Left forelimb (tissue), 1 donor: ENCODE measurements at places on chromosomes 13 and 19.

GRCh38 chr13:43529796-43530195 is 257.0 kb downstream of the ENOX1 start:
- no peak for DNase-seq

DNA sequence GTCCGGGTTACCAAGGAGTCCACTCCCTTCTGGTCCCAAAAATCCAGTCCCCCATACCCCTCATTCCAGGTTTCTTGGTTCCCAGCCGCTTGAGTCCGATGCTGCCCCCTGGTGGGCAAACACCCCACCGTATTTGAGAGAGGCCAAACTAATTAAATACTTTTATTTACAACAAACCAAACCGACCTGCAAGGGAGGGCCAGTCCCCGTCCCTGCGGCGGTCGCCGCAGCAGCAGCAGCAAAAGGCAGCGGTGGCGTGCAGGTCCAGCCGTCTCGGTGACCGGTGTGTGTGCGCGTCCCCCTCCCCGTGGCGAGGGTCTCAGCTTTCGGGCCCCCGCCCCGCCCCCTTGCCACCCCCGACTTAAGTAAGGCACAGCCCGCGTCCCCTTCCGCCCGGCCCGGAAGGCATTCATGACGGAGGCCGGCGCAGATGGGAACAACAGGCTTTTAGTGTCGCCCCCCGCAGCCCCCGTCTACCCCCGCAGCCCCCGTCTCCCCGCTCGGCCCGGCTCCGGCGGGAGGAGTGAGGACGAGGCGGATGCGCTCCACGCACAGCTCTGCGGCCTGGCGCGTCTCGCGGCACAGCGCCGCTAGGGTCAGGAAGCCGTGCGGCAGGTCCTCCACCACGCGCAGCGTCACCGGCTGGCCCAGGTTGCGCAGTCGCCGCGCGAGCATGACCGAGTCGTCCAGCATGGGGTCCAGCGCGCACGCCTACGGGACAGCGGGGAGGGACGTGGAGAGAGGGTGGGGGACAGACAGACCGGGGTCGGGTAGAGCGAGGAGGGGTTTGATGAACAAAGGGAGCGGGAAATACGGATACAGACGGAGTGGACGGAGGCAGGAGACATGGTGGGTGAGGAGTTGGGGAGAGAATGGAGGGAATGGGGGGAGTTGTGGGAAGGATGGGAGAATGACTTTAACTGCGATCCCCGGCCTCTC is 11.5 kb upstream of the CNFN start:
- peak; percentile 88 for DNase-seq

DNA sequence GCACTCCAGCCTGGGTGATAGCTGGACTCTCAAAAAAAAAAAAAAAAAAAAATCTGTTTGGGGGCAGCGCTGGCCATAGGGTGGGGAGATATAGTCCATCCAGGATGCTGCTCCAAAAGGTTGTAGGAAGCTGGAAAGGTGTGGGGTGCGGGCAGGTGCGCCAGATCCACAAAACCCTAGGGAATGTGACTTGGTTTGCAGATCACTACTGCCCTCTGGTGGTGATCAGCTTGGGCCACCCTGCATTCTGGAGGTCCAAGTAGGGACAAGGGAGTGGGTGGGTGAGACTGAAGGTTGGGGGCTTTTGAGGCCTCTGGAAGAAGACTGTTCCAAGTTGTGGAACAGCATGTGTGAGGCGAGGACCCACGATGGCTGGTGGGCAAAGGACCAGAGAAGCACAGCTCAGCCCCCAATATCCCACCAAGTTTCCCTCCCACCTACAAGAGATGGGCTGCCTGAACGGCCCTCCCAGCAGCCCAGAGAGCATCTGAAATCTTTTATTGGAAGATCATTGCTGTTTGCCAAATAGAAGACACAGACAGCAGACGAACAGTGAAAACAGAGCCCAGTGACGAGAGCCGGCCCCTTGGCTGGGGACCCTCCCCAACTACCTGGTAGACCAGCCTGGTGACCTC is 10.4 kb upstream of the TYK2 start:
- DNase-seq, result no peak

DNA sequence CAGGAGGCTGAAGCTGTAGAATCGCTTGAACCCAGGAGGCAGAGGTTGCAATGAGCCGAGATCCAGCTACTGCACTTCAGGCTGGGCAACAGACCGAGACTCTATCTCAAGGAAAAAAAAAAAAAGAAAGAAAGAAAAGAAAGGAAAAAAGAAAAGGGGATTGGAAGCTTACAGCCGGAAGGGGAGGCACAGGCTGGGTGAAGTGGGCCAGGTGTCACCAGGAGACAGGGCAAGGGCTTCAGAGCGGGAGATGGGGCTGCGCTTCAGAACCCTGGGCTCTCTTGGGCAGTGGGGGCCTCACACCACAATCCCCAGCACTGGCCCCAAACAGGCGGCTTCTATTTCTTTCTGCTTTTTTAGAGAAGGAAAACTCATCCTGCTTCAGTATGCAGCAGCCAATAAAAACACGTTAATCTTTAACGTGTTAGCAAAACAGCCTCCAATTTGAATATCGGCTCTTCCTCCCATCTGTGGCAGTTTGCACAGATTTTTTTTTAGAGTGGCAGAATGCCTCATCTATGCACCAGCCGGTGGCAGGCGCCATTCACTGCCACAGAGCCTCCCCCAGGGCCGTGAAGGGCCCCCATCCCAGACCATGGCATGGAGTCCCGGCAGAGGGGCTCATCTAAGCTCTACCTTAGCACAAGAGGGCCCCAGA is 46.6 kb upstream of the C19orf12 start:
- no peak for DNase-seq

DNA sequence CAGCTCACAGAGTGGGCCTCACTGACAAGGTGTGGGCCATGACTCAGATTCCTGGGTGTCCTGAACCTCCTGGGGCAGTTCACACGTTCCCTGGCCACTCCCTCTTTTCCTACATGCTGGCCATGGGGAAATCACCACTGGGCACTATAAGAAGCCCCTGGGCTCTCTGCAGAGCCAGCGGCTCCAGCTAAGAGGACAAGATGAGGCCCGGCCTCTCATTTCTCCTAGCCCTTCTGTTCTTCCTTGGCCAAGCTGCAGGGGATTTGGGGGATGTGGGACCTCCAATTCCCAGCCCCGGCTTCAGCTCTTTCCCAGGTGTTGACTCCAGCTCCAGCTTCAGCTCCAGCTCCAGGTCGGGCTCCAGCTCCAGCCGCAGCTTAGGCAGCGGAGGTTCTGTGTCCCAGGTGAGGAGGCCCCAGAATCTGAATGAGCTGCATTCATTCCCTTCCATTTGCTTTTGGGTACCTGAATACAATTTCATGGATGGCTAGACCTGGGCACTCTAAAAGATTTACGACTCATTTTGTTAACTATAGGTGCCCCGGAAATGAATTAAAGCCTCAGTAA is at the start of gene OLFM4:
TSS of gene OLFM4 (plus strand) at position 177 of the 567 bp plus-strand sequence. CDS start at position 201, 24 bp downstream.
- no peak for DNase-seq
